PC-3 (cell line): ENCODE measurements at places on chromosomes 7 and 10.
A peak's percentile ranks its signal among the peaks of the same experiment; 100 is the strongest.

- no peak for DNase-seq
Measured at GRCh38 chr7:45898222-45898621, 9.9 kb downstream of the IGFBP1 start.

DNA sequence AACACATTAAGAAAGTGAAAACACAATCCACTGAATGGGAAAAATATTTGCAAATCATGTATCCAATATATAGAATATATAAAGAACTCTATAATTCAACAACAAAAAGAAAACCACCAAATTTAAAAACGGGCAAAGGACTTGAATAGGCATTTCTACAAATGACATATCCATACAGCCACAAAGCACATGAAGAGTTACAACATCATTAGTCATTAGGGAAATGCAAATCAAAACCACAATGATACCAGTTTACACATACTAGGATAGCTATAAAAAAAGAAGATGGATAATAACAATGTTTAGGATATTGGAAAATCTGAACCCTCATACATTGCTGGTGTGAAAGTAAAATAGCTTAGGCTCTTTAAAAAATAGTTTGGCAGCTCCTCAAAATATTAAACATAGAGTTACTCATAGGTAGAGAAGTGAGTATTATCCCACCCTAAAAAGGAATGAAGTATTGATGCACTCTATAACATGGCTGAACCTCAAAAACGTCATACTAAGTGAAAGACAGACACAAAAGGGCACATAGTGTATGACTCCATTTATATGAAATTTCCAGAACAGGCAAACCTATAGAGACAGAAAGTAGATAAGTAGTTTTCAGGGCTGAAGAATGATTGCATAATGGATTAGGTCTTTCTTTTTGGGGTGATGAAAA is 4.5 kb downstream of the ZPBP start:
- peak; percentile 12 for DNase-seq

GRCh38 chr7:36597090-36597773 is 127.1 kb downstream of the AOAH start:
- DNase-seq = peak; percentile 82

GRCh38 chr7:155108144-155108901 is 38.2 kb downstream of the HTR5A start:
- no peak for DNase-seq

DNA sequence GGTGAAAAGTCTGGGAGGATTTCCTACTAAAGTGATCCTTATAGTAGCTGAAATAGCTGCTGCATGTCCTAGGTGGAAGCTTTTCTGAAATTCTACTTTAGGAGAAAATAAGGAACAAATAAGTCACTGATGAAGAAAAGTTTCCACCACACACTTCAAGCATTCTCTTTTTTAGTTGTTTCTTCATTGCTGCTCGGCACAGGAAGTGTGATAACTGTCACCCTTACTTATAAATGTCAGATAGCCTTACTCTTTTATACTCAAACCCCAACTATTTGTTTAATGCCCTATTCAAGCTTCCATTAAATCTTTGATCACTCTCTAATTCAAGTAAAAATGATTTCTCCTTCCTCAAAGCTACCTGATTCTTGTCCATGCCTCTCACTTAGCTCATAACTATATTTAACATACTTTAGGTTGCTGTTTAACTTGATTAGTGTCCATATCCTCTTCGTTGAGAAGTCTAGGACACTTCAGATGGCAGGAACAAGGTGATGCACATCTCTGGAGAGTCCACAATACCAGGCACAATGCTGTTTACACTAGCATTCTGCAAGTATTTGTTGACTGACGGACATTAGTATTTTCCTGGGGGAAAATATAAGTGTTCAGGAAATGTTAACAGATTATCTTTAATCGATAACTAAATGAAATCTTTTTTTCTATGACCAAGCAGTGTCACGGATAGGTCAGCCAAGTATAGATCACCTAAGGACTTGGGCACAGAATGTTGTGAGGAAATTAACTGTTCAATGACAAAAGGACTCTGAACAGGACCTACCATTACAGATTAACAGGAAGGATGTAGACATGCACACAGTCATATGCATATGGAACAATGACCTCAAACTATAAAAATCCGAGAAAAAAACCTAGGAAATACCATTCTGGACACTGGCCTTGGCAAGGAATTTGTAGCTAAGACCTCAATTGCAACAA is 67.4 kb downstream of the ZNF438 start:
- DNase-seq = no peak

DNA sequence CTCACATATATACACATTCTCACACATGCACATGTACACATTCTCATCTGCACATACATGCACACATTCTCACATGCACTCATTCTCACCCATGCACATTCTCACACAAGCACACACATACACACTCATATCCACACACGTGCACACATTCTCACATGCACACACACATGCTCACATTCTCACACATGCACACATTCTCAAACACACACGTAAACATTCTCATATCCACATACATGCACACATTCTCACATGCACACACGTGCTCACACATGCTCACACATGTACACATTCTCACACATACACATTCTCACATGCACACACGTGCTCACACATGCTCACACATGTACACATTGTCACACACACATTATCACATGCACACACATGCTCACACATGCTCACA is 260.6 kb downstream of the PTPRN2 start:
- no peak for DNase-seq

DNA sequence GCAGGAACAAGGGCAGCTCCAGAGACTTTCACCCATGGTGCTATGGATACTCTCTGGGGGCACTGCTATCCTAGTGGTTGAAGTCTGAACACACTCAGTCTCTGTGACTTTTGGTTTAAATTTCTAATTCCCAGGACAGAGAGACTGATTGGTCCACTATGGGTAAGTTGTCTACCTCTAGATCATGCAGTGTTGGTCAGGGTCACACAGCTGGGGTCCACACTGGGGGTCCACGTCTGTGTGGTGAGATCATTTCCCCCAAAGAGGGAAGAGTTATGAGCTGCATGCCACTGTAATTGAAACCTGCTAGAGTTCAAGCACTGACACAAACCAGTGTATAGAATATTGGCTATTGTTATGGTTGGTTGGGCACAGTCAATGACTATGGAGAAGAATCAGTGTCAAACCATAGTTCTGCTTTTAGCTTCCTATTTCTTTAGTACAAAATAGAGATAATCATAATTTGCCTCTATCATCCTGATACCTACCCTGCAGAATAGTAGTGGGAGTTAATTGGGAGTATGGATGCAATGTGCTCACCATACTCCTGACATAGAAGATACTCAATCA is 101.6 kb downstream of the PRTFDC1 start:
- DNase-seq = no peak

DNA sequence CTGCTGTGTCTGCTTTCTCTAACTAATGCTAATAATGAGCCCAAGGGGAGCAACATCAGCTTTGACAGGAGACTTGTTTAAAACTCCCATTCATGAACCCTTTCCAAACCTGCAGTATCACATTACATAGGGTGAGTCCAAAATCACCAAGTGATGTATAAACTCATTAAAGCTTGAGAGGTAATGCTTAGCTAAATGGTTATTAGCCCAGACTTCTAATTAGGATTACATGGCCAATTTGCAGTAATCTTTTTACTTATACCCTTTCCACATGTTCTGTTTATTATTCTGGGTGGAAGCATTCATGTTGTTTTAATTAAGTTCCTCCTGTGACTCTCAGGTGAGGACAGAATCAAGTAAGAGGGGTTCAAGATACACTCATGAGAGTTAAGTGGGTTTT is 17.5 kb downstream of the ZNF138 start:
- no peak for DNase-seq

DNA sequence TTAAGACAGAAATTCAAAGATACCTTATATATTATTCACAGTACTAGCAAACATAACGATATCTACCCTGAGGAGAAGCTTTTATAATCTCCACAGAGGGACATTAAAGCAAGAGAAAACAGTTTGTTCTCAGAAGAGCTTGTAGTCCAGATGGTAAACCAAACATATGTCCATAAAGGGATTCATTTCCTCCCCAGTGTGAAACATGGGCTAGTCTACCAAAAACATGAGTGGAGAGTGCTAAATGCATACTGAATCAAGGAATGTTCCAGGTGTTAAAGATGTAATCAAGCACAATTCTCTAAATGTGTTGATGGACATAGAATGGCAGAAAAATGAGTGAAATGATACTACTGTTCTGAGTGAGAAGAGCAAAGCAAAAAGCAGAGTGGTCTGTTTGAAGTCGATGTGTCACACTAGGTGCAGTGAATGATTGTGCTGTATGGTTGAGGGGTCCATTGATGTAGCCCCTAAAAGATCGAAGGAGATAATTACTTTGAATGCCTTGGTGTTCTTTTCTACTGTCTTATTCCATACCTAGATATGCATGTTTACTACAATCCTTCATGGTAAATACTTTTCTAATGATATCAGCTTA is 25.3 kb downstream of the BCAP29 start:
- DNase-seq = no peak

DNA sequence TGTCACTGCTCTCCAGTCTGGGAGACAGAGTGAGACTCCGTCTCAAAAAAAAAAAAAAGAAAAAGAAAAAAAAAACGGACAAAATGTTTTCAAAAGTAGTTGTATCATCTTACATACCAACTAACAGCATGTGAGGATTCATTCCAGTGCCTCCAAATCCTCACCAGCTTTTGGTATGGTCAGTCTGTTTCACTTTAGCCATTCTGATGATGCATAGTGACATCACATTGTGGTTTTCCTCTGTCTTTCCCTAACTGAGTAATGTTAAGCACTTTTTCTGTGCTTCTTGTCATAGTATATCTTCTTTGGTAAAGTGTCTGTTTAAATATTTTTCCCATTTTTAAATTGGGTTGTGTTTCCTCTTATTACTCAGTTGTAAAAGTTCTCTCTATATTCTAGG is 251.4 kb upstream of the CTBP2 start:
- DNase-seq = peak; percentile 84

DNA sequence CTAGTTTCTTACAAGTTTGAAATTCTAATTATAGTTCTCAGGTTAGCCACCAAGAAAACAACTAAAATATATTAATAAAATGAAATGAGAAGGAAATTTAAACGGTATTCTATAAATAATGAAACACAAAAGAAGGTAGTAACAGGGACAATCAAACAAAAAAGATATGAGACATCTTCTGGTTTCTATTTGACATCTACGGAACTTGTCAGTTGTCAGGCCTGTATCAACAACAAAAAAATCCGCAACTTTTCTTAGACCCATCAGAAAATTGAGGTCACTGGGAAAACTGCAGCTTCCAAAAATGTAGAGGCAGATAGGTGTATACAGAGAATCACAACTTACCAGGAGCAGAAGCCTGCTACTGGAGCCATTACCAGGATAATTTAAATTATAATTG is 70.6 kb downstream of the ZPBP start:
- DNase-seq = no peak

GRCh38 chr7:55240418-55241142 is 124.6 kb upstream of the LANCL2 start:
- no peak for DNase-seq

DNA sequence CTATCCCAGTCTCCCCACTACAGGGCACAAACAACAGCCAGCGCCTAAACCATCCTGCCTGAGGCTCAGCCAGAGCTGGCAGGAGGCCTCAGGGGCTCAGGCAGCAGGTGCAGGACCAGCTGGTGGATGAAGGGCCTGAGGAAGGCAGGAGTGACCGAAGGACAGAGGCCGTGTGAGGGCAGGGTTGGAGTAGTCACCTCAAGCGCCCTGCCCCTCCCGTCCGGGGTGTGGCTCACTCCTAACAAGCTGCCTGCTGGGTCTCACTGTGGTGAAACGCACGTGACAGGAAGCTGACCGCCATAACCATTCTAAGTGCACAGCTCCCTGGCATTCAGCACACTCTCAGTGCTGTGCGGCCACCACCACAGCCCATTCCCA is 281.1 kb downstream of the ELFN1 start:
- no peak for DNase-seq

- no peak for DNase-seq
Measured at GRCh38 chr7:44225566-44226395, 25.0 kb downstream of the YKT6 start.

GRCh38 chr10:110361800-110362456 is 57.2 kb upstream of the SMNDC1 start:
- DNase-seq = no peak

DNA sequence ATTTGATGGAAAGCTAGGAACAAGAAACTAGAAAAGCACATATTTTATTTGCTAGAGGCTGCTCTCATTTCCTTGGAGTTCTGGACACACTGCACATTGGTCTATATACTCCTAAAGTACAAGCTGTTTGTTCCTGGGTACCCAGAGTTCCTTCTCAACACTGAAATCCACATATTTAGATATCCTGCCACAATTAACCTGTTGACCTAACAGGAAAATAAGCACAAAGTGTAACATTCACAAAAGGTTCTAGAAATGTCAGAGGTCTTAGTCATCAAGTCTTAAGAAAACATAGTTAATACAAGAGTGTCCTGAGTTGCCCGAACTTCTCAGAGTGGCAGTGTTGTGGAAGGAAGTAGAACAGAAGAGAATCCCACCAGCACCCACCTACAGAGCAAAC is 115.6 kb downstream of the ELMO1 start:
- no peak for DNase-seq

GRCh38 chr7:70785427-70785826 is 346.5 kb upstream of the GALNT17 start:
- no peak for DNase-seq

GRCh38 chr10:102799691-102800471 is 37.3 kb downstream of the CYP17A1 start:
- DNase-seq = no peak

- DNase-seq = peak; percentile 78
Measured at GRCh38 chr7:139328375-139328774, 12.8 kb upstream of the FMC1 start.

DNA sequence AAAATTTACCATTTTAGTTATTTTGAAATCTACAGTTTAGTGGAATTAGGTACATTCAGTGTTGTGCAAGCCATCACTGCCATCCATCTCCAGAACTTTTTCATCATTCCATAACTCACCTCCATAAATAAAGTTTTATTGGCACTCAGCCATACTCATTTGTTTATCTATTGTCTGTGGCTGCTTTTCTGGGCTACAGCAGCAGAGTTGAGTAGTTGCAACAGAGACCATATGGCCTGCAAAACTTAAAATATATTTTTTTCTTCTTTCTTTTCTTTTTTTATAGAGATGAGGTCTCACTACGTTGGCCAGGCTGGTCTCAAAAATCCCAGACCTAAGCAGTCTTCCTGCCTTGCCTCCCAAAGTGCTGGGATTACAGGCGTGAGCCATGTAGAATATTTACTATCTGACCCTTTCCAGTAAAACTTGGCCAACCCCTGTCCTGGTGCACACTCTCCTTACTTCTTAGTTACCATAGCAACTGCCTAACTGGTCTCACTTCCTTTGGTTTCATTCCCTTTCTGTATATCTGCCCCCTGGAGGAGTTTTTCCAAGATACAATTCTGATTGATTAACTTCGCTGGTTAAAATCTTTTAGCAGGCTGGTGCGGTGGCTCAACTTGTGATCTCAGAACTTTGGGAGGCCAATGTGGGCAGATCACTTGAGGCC is 133.2 kb downstream of the CUX1 start:
- peak; percentile 40 for DNase-seq

GRCh38 chr7:98807068-98808048 is 62.5 kb downstream of the TMEM130 start:
- DNase-seq = no peak

- no peak for DNase-seq
Measured at GRCh38 chr10:86798611-86799010, 42.2 kb downstream of the BMPR1A start.
